ENCODE measurements at places on chromosomes 7 and 10. TPM values are rescaled to one million over a fixed set of nuclear protein-coding genes. Genes with fewer than 3 reads are reported as not detected.

DNA sequence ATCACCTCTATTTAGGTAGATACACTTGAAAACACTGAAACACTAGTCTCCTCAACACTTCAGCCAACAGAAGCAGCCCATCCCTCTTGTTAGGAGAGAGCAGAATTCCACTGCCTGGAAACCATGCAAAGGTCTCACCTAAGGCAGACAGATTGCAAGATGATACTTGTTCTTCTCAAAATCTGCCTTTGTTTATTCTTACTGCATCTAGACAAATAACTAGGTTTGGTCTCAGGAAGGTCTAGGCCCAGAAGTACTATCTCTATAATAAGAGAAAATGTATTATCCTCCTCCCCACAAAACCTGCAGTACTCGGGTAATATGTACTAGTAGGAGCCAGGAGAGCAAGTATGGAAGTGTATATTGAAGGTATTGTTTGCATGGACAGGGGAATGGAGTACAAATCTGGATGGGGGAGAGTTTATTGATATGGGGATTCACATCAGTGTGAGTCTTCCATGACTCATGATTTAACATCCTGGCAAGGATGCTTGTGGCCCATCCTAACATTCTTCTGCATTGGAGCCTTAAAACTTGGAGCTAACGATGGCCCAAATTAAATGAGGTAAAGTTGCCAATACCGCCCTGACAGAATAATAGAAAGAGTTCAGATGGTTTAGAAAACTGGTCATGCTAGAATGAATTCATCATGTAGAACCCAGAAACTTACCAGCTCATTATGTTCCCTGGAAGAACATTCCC, 109.2 kb downstream of the EPC1 start:
- no peak for DNase-seq

- no peak for DNase-seq
Measured at GRCh38 chr10:75197066-75197465, 13.5 kb upstream of the VDAC2 start.

- peak; percentile 46 for DNase-seq
Measured at GRCh38 chr7:144820552-144820951, 15.3 kb downstream of the TPK1 start.

GRCh38 chr10:30840395-30841050, 191.1 kb downstream of the ZNF438 start:
- DNase-seq: no peak

The SVIL gene
- 11.2 TPM for total RNA-seq

Measured in activated CD8-positive, alpha-beta T cell treated with anti-CD3 and anti-CD28 coated beads, Interleukin-2, amount 10 ng/mL, durations not matched to agents 7 days and 5 days (primary cell).